Thoracic aorta (tissue), 2 donors: ENCODE measurements at places on chromosomes 13 and 19. TPM values are rescaled to one million over a fixed set of nuclear protein-coding genes. Genes with fewer than 3 reads are reported as not detected.

PRTN3 gene
- total RNA-seq = not detected

DNA sequence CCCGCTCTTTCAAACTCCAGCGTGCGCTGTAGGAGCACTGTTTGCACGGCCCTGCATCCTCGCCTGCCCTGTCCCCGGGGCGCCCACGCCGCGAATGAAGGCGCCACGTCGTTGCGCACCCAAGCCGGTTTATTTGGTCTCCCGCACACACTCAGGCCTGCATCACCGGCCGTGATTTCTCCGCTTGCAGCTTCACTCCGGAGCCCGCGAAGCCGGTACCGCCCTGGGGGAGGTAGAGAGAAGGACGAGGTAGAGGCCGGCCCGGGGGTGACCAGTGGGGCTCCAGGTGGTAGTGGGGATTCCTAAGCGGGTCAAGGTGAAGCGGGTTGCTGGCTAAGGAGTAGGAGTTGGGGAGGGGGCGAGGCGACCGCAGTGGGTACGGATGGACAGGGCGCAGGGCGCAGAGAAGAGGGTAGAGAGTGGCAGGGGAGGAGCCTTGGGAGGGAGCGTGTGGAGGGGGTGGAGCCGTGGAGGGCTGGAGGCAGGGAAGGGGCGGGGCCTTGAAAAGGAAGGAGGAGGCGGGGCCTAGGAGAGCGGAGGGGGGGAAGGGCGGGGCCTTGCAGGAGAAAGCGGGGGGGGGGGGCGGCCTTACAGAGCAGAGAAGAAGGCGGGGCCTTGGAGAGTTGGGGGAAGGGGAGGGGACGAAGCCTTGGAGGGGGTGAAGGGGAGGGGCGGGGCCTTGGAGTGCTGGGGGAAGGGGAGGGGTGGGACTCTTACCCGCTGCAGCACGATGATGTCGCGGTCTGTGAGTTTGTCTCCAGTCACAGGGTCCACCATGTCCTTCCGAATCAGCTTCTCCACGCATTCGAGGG lies 24.6 kb downstream of the NOSIP start:
- no peak for DNase-seq

DNA sequence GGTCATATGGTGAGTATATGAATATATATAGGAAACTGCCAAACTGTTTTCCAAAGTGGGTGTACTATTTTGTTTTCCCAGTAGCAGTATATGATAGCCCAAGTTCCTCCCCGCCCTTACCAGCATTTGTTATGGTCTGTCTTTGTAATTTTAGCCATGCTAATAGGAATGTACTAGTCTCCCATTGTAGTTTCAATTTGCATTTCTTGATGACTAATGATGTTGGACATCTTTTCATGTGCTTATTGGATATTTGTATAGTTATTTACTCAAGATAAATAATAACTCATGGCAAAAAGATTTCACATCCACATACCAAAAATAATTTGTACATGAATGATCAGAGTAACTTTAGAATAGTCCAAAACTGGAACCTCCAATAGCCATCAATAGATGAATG lies 75.3 kb upstream of the SERP2 start:
- DNase-seq = no peak

DNA sequence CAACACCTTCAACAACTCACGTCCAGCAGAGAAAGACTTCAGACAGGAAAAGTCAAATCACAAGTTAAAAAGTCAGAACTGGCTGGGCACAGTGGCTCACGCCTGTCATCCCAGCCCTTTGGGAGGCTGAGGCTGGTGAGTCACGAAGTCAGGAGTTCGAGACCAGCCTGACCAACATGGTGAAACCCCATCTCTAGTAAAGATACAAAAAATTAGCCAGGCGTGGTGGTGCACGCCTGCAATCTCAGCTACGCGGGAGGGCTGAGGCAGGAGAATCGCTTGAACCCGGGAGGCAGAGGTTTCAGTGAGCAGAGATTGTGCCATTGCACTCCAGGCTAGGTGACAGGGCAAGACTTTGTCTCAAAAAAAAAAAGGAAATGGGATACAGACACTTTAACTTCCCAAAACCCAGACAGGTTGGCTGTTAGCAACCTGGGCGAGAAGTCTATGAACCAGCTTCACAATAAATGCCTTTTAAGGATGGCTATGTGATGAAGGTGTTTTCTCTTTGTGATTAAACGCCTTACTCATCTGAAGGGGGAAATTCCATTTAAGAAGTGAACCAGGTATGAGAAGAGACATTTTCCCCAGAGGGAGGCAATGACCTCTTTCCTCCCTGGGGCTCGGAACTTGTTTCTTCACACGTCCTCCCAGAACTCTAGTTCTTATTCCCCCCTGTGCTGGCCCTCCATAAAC lies 80.4 kb downstream of the INSR start:
- DNase-seq = no peak

PRSS57 gene
- total RNA-seq = not detected

- no peak for DNase-seq
Measured at GRCh38 chr13:110162053-110162452, 144.9 kb downstream of the COL4A1 start.

GRCh38 chr13:51125495-51126226 lies 14.6 kb upstream of the C13orf42 start:
- DNase-seq = no peak

GRCh38 chr19:2867025-2867991 lies at the start of gene ZNF556:
Gene ZNF556 (plus strand): TSS chr19:2867335. CDS start chr19:2867422, 87 bp downstream.
- DNase-seq = no peak

SYNGR4 gene
- not detected for total RNA-seq

- no peak for DNase-seq
Measured at GRCh38 chr13:71712988-71713653, 153.9 kb downstream of the DACH1 start.

GRCh38 chr19:30145467-30145866 lies 203.4 kb downstream of the URI1 start:
- DNase-seq = no peak

GRCh38 chr13:35860661-35861060 lies 270.5 kb downstream of the DCLK1 start:
- DNase-seq = no peak

DNA sequence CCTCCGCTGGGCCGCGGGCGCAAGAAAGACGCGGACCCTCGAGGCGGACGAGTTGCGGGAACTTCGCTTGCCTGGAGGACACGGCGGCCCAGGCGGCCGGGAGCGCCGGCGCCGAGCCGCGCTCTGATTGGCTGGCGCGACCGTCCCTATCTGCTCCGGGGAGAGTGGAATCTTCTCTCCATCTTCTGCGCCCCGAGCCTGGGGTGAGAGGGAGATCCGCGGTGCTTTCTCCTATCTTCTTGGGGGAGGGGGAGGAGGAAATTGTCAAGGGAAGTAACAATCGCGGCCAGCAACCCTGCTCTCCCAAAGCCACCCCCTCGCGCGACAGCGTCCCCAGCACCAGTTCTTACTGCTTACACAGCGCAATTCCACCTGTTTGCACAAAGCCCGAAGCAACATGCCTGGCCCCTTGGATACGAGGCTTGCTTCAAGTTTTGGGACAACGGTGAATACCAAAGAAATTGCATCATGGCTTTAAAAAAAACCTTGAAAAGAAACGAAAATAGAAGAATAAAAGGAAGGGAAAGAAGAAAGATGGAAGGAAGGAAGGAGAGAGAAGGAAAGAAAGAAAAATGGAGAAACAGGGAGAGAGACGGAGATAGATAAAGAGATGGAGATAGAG lies 4.8 kb downstream of the SOX21 start:
- DNase-seq = no peak

KLK4 gene
- total RNA-seq = not detected

DNA sequence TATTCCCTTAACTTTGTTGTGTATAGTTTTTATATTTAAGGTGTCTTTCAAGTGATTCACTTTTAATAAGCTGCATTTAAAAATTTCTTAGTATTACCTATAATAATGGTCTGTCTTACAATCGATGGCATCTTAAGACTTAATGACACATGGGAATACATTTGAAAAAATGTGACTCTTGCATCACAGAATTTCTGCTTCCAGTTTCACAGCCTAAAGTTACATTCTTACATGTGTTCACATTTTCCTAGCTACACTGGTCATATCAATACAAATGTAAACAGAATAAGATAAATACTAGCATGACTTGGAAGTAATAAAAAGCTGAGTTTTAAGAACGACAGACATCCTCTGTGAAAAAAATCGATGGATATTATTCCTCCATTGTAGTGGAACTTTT lies 1597.1 kb upstream of the MIR17HG start:
- no peak for DNase-seq

SLC25A15 gene
- total RNA-seq = 12.6 TPM

- DNase-seq = no peak
Measured at GRCh38 chr13:113865427-113865826, 1.6 kb upstream of the GAS6 start.

- no peak for DNase-seq
Measured at GRCh38 chr13:46571189-46571908, 18.4 kb downstream of the LRCH1 start.

DNA sequence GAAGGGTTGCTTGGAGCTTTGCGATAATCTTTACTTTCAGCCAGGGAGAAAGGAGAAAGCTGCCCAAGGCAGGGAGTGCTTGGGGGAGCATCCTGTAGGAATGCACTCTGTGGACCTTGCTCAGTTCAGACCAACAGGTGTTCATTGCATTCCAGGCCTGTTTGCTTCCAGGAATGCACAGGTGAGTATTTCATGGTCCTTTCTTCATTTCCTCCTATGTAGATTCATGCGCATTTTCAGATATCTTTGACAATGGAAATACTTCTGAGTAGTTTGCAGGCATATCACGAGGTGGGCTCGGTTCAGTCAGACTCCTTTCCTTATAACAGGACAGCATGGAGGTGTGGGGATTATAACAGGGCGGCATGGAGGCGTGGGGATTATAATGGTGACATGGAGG lies 254.8 kb downstream of the FGF9 start:
- no peak for DNase-seq

GRCh38 chr19:2014731-2015607 lies 545 bp downstream of the BTBD2 start:
- DNase-seq = no peak

DNA sequence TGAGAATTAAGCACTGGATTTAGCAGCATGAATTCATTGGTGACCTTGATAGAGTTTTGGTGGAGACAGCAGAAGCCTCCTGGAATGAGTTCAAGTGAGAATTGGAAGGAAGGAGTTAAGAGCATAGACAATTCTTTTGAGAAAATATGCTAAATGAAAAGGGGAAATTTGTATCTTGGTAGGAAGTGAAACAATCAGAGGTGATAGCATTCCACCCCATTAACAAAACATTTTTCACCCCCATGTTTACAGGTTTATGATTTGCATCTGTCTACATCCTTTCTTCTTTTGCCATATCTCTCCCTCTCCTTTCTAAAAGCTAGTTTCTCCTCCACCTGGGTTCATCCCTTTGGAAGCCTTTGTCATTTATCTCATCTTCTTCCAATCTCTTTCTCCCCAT lies 27.5 kb downstream of the LNX2 start:
- DNase-seq = no peak

DNA sequence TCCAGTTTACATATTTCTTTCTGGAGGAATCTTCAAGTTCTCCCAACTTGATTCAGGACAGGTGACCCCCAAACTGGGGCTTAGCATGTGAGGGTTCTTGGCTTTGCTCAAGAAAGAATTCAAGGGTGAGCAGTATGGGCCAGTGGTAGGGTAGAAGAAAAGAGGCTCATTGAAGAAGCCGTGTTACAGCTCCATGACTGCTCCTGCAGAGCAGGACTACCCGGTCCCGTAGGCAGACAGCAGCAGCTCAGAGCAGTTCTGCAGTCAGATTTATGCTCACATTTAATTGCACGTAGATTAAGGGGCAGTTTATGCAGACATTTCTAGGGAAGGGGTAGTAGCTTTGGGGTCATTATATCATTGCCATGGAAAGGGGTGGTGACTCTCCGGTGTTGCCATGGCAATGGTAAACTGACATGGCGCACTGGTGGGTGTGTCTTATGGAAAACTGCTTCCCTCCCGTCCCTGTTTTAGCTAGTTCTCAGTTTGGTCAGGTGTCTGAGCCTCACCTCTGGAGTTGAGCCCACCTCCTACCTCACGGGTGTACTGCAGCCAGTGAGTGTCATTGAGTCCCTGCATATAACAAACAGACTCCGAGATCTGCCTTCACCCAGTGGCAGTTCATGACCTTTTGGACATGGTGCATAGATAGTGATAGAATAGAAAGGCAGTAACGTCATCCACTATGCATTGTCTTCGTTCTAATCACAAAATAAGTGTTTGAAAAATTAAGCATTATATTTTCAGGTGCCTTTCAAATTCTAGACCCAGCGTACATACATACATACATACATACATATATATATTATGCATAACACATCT lies 16.0 kb upstream of the ZNF792 start:
- DNase-seq = no peak

PVR gene
- total RNA-seq = 102 TPM

DNA sequence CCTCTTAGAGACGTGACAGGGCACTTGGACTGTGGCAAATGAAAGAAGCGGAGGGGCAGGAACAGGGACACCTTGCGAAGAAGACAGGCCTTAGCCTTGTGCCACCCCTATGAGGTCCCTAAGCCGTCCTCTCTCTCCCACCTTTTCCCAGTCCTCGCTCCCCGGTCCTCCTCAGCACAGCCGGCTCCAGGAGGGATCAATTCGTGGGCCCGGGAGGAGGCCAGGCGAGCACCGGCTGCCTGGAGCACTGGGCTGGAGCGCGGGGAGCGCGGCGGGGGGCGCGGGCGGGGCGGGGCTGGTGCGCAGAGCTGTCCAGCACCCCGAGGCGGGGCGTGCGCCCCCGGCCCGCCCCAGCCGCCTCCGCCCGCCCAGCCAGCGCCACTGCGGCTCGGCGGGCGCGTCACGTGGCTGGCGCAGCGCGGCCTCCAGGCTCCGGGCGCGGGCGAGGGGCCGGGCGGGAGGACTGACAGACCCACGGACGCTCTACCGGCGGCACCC lies at the start of gene LRP3:
Gene LRP3 (plus strand): TSS at position 466 of the 498 bp plus-strand sequence. CDS start 456 bp downstream, outside the sequence.
- no peak for DNase-seq

DNA sequence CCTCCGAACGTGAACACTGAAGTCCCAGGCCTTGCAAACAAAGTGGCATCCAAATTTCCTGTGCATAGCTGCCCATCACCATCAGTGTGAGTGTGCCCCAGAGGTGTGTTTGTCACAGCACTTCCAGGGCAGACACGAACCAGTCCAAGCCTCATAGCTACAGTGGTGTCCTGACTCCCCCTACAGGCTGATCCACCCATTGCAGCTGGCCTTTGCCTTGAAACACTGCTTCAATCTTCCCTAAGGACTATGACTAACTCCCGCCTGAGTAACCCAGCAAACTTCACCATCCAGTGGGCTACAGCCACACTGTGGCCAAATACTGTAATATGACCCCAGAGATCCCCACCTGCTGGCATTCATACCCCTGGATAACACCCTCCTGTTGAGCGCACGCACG lies 3.9 kb downstream of the ZNF266 start:
- no peak for DNase-seq

TSSK6 gene
- total RNA-seq = 3.6 TPM

PRRG2 gene
- total RNA-seq = not detected

DNA sequence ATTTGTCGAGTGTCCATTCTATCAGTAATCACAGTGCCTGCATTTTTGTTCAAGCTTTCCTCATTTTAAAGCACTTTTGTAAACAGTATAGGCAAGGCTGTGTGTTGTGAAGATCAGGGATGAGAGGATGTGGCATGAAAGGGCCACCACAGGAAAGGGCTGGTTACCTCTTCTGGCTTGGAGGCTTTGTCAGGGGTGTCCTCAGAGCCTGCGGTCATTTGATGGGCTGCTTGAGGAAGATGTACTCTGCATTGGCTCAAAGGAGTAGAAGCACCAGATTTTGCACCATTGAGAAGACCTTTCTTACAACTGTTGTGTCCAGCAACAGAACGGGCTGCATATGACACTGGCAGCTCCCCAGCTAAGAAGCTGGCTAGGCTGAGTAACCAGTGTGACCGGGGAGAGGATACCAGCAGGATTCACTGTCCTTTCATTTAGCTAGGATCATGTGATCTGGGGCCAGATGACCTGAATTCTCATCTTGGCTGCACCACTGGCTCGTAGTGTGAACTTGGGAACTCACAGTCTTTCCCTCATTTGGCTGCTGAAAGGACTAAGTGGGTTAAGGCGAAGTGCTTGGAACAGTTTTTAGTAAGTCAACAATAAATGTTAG lies 380.2 kb downstream of the FGF9 start:
- no peak for DNase-seq
